Neuronal stem cell (in vitro differentiated cells): ENCODE measurements at places on chromosomes 1 and 21.
A peak's percentile ranks its signal among the peaks of the same experiment; 100 is the strongest.

- DNase-seq = no peak
Measured at GRCh38 chr1:117135329-117135728, 13.8 kb upstream of the TRIM45 start.

GRCh38 chr1:22056936-22057335 is 4.4 kb downstream of the CDC42 start:
- no peak for DNase-seq

GRCh38 chr1:2611621-2612437 is 21.0 kb downstream of the MMEL1 start:
- no peak for DNase-seq

GRCh38 chr1:41810446-41810845 is 108.3 kb downstream of the HIVEP3 start:
- DNase-seq = peak; percentile 58

- DNase-seq = no peak
Measured at GRCh38 chr1:166489670-166490436, 323.1 kb upstream of the FAM78B start.

DNA sequence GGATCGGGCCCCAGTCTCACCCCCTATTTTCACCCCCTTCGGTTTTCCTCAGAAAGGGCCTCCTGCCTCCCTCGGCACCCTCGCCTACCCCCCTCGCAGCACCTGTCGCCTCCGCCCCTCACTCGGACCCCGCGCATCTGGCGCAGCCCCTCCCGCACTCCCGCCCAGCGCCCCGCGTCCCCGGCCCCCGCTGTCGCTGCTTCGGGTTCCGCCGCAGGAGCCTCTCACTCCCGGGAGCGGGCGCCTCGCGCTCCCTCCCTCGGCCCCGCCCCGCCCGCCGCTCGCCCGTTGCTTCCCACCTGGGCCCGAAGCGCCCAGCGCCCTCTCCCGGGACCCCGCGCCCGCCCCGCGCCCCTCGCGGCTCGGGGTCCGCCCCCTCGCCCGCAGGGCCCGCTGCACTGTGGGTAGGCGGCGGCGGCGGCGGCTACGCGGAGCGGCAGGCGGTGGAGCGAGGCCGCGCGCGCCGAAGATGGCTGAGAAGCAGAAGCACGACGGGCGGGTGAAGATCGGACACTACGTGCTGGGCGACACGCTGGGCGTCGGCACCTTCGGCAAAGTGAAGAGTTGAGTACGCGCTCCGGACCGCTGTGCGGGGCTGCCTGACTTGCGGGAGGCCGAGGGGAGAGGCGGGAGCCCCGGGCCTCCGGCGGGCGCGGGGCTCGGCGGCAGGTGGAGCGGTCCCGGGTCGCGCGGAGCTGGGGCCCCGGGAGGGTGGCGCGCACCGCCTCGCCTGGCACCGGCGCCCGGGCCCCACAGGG is at the start of gene PRKAA2:
PRKAA2 (plus strand) TSS at position 396 of the 758 bp plus-strand sequence; CDS start at position 470, 74 bp downstream.
- DNase-seq = peak; percentile 69

GRCh38 chr21:44759628-44760285 is 41.9 kb downstream of the UBE2G2 start:
- DNase-seq = no peak

DNA sequence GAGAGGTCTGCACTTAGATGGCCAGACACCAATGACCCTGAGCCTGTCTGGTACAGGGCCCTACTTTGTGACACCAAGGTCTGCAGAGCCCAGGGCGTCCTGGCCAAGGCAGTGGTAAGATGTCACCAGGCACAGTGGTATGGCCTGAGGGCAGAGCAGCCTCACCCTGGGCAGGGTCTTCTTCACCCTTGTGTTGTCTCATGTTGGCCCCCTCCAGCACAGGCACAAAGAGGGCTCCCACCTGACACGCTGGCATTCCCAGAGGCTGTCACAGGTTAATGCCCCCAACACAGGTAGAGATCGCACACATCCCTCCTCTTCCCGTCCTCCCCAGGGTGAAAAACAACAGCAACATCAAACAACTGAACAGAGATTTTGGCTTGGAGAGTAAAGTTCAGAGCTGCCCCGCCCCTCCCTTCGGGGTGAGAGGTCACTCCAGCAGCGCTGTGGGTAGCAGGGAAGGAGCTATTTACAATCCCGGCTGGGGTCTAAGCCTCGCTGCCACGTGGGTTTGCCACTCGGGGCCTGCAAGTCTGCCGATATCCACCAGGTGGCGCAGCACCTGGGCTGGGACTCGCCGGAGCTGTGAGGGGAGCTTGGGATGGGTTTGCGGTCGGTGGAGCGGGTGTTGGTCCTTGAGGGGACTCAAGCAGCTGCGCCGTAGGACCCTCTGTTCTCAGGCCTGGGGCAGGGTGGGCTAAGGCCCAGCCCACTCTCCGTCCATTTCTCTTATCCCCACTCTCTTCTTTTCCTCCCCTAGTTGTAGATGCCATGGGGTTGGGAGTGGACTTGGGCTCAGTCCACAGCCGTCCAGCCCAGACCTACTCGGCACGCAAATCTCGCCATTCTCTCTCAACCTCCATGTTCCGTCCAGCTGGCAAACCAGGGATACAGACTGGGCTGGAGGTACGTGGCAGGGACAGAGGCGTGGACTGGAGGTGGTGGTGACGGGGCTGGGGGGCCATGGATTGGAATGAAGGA is 12.7 kb downstream of the EFNA3 start:
- peak; percentile 87 for DNase-seq

- no peak for DNase-seq
Measured at GRCh38 chr1:53449693-53450092, 9.5 kb upstream of the DMRTB1 start.

DNA sequence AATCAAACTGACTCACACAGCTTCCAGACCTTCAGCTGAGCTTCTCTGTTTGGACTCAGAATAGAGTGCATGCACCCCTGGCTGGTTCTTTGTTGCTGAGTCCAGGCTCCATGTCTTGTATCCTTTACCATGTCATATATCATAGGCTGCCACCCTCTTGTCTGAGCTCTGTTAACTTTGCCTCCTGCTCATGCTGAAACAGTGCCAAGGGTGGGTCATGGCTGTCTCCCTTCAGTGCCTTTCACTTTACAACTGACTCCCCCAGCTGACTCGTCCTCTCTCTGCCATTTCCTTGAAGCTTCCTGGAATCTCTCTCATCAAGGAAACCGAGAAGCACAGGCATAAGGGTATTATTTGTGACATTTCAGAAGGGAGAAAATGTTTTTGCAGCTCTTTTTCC is 885.3 kb downstream of the TTLL7 start:
- no peak for DNase-seq

GRCh38 chr1:232873412-232873811 is 68.2 kb downstream of the MAP10 start:
- DNase-seq = no peak

DNA sequence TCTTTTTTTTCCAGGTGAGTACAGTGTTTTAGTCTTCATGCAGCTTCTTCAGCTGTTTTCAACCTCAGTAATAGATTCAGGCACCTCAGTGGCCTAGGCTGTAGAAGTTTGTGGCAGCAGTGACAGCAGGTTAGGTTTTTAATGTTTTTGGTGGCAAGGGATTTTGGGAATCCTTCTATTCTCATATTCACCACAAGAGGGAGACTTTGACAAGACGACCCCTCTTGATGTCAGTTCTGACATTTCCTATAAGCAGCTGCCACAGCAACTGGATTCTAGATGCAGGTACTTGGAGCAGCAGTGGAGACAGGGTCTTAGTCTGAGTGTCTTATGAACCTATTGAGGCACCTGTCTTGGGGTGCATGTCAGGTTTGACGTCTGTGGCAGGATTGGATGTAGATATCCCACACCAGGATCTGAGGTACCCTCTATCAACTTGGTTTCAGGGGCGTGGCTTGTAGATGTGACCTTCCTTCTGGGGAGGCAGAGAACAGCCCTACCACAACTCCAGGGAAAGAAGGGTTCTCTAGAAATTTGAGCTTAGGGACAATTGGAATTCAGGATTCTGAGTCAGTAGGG is 1104.2 kb upstream of the TMPRSS15 start:
- DNase-seq = no peak

DNA sequence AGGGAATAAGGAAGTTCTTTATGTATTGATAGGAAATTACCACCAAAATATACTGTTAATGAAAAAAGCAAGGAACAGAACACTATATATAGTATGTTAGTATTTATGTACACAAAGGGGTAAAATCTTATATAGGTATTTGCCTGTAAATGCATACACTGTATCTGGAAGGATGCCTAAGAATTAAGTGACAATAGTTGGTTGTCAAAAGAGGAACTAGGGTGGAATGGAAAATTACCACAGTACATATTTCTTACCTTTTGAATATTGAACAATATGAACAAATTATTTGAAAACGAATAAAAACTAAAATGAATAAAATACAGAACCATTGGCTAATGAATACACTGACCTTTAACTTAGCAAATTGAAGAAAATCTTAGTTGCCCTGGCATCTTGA is 13.6 kb downstream of the ARPC5 start:
- DNase-seq = no peak

- DNase-seq = no peak
Measured at GRCh38 chr1:230091473-230092231, 24.6 kb downstream of the GALNT2 start.

GRCh38 chr1:224067207-224067606 is 46.7 kb upstream of the FBXO28 start:
- DNase-seq = no peak

DNA sequence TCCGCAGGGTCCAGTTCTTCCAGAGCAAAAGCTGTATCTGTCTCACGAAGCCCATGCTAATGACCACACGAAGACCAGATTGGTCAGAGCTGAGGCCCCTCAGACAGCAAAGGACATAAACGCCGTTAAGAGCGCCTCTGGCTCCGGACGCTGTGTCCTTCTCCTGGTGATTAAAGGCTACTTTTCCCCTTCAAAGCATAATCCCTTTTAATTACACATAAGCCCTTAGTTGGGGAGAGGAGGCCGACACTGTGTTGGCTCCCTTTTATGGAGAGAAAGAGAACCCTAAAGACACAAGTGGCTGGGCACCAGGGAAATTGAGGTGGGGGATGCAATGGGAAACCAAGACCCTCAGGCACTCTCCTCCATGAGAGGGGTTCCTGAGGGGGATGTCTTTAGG is at the start of gene ABCA4:
ABCA4 (minus strand) TSS at position 158 of the 400 bp plus-strand sequence; CDS start at position 55, 103 bp downstream.
- no peak for DNase-seq

DNA sequence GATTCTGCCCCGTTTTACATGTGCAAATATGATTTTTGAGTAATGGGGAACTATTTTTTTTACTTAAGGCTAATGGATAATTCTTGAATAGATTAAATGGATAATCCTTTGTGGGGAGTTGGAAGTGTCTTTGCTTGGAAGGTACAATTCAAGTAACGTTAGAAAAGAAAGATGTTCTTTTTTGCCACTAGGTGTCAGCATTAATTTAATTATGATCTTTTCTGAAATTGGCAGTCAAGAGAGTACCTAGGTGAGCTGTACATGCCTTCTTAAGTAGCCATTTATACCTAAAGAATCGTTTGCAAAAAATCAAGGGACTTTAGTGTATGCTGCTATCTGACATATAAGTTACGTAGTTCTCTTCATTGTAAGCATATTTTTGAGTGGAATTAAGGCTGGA is 2.2 kb downstream of the FBXO28 start:
- DNase-seq = no peak

- DNase-seq = no peak
Measured at GRCh38 chr1:88774151-88774556, 90.1 kb downstream of the PKN2 start.

- no peak for DNase-seq
Measured at GRCh38 chr1:185152187-185152767, 4.5 kb downstream of the TRMT1L start.

- DNase-seq = no peak
Measured at GRCh38 chr1:9018333-9018732, 7.9 kb downstream of the SLC2A7 start.

- DNase-seq = no peak
Measured at GRCh38 chr1:17632541-17633184, 93.2 kb downstream of the ARHGEF10L start.

- no peak for DNase-seq
Measured at GRCh38 chr1:6601049-6601922, 1.4 kb downstream of the KLHL21 start.

DNA sequence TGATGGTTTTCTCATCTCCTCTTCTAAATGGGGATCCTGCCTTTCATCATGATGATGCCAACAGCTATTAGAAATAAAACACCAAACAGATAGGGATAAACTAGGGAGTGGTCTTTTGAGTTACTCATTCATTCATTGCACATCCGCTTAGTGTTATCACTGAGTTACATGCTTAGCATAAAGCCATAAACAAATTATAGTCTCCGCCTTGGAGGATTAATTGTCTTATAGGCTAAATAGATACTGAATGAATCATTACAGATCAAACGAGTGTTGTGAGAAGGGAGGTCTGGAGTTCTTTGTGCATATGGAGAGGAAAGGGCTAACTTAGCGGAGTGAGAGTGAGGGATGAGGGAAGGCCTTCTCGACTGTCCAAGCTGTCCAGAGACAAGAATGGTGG is 19.8 kb upstream of the GUCA2B start:
- DNase-seq = no peak

GRCh38 chr1:179143322-179143721 is 61.5 kb downstream of the TOR3A start:
- no peak for DNase-seq

GRCh38 chr1:53345996-53346813 is 18.3 kb upstream of the LRP8 start:
- DNase-seq = no peak
